ENCODE measurements at places on chromosomes 3 and 15.

- DNase-seq, result no peak
These were observed 389.6 kb downstream of the MFSD1 start for GRCh38 chr3:159191447-159191846.

GRCh38 chr3:81761904-81762580, 597 bp upstream of the GBE1 start:
- peak; percentile 26 for DNase-seq

DNA sequence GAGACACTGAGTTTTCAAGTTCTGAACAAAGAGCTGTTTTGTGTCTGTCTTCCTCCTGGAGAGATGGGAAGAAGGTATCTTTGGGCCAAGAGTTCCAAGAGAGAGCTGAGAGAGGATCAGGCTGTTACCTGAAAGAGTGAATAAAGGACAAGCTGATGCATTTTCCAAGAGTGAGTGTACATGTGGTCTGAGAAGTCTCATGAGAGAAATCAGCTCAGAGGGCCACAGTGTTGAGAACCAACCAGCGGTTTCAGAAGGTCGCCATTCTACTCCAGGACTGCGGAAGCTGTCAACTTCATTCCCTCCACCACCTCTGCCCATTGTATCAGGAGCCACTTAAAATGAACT, 42.7 kb upstream of the PPP2R3A start:
- no peak for DNase-seq

GRCh38 chr15:57537488-57538264, 54.0 kb upstream of the MYZAP start:
- DNase-seq, result no peak

DNA sequence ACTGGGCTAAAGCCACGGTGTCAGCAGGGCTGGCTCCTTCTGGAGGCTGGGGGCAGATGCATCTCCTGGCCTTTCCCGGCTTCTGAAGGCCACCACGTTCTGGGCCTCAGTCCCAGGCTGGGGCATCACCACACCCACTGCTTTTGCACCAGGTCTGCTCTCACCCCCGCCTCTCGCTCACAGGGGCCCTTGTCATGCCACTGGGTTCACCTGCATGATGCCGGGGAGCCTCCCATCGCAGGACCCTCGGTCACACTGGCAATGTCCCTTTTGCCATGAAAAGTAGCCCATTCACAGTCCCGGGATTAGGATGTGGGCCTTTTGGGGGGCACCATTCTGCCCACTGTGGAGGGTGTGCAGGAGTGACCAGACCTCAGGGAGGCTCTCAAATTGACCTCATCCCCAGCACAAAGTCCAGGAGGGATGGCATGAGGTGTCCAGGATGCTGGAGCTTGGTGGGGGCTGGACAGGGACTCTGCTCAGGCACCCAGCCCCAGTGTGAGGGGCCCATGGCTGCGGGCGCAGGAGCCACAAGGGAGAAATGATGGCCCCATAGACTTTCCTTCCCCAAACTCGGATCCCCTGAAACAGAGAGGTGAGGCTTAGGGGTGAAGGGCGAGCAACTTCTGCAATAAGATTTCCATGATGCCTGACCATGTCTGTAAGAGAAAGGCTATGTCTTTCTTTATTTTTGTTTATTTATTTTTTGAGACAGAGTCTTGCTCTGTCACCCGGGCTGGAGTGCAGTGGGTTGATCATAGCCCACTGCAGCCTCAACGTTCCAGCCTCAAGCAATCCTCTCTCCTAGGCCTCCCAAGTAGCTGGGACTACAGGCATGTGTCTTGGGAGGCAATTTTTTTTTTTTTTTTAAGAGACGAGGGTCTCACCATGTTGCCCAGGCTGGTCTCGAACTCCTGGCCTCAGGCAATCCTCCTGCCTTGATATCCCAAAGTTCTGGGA, 189.1 kb downstream of the GOLGA6L6 start:
- peak; percentile 16 for DNase-seq

DNA sequence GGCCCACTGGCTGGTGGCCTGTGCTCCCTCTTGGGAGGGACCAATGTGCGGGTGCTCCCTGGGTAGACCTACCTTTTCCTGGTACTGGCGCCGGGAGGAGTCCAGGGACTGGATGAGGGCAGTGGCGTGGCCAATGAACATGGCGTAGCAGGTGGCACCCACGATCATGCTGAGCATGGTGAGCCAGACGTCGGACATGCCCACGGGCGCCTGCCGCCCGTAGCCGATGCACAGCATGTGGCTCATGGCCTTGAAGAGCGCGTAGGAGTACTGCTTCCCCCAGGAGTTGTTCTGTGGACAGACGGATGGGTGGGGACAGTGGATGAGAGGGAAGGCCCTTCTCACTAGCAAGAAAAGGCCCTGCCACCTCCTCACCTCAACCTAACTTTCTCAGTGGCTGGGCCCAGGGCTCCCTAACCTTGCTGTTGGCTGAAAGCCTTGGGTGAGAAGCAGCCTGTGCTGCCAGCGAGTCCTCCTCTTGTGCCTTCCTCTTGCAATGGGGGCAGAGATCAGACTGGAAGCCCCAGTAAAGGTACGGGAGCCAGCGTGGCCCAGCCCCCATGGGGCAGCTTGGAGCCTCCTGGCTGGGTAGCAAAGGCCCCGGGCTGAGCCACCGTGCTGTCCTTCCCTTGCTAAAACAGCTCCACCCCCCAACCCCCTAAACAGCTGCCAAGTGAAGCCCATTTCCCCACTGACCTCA, 39.1 kb downstream of the HCN4 start:
- no peak for DNase-seq

DNA sequence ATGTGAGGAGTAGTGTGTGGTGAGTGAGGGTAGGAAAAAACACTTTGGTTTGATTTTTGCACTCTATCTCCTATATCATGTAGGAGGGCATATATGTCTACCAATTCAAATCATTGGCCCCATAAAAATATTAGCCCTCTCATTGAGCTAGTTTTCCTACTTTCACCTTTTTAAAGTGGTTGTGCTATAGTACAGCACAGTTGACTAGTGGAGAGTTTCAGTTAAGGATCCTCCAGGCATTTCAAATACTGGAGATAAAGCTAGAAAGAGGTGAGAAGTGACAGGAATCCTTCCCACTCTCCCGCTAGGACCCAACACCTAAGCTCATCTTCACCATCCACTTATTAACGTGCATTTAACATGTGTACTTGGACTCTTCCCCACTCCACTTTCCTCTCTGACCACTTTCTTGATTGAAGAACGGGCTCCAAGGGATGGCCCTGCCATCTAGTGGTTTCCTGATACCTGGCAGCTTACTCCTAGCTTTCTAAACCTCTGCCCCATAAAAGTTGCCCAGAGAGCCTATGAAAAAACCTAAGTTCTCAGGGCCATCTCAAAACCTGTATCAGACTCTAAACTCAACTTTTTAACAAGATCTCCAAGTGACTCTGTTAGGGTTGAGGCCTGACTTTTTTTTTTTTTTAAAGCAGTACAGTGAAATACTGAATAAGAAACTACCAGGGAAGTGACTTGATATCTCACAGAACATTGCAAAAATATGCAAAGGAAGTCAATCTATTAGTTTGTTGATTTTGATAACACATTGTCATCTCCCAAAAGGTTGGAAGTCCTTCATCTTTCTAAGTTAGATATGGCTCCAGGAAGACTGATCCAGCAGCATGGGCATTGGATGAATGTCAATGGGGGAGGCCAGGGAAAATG, 17.9 kb downstream of the IL12A start:
- peak; percentile 65 for DNase-seq

GRCh38 chr15:71357321-71357732, 242.1 kb downstream of the THSD4 start:
- DNase-seq, result no peak

GRCh38 chr3:107690522-107691138, 167.9 kb downstream of the BBX start:
- DNase-seq, result peak; percentile 13

- no peak for DNase-seq
These were observed 82.6 kb downstream of the HMG20A start for GRCh38 chr15:77503240-77503639.

DNA sequence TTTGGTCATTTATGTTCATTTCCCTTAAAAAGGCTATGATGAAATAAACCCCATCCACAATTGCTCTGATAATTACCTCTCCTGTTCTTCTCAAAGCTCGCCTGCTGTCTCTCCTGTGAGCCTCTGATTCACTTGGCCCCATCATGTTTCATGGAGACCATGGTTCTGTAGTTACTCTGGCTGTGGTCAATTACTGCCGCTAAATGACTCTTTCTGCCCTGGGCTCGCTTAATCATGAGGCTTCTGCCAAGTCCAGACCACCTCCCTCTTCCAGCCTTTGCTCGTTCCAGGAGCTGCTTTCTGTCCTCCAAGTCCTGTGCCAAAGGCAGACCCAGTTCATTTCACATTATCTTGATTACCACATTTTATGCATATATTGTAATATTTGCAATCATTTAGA, 91.9 kb downstream of the THSD4 start:
- no peak for DNase-seq

DNA sequence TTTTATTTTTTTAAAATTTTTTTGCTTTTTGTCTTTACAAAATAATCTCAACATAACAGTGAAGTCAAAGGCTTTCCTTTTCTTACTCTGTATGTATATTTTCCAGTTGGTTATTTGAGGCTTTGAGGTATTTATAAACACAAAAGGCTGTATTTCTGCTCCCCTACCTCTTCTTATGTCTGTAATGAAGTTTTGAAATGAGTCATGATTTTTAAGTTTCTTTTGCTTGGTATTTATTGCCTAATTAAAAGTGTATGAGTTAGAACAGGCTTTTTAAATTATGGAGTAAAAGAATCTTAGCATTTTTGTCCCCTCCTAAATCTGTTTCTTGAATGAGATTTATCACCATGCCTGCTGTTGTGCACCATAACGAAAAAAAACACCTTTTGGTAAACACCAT, 66.0 kb downstream of the DCUN1D1 start:
- no peak for DNase-seq

- DNase-seq, result no peak
These were observed 35.4 kb upstream of the SCAANT1 start for GRCh38 chr3:63947594-63947993.

DNA sequence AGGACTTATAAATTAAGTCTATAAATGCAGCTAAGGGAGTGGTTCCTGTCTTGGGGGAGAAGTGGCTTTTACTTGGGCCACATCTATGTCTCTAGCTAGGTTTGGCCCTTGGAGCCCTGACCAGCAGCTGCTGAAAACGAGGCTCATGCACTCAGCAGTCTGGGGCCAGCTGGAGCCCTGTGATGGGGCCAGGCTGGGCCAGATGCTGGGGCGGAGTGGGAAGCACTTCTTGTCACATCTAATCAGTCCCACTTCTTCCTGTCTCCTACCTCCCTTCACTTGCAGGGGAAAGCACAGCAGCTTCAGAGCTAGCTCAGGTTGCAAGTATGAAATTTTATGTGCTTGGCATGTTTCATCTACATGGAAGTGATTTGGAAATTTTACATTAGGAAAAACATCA, 209.9 kb upstream of the ROPN1 start:
- no peak for DNase-seq

DNA sequence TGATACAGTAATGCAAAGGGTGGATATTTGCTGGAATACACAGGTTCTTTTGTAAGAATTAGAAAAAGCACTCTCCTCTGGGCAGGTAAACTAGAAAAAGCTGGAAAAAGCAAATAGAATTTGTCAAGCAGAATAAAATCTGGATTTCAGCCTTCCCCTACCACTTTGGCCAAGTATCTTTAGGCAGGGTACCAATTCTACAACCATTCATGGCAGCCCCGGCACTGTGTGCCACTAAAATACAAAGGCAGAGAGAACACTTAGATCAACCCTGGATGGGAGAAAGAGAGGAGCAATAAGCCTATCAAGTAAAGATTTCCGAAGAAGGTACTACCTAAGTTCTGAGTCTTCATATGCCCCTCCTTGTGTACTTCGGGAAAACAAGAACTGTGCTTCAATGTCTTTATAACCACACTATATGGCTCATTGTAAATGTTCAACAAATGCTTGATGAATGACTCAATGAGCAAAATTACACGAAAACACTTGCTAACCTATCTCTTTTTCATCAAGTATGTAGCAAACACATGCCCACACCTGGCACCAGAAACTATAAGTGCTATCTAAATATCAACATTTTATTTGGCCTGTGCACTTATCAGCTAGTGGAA, 20.8 kb downstream of the STAG1 start:
- DNase-seq, result no peak

- no peak for DNase-seq
These were observed 370.4 kb upstream of the CDIN1 start for GRCh38 chr15:36208868-36209582.

DNA sequence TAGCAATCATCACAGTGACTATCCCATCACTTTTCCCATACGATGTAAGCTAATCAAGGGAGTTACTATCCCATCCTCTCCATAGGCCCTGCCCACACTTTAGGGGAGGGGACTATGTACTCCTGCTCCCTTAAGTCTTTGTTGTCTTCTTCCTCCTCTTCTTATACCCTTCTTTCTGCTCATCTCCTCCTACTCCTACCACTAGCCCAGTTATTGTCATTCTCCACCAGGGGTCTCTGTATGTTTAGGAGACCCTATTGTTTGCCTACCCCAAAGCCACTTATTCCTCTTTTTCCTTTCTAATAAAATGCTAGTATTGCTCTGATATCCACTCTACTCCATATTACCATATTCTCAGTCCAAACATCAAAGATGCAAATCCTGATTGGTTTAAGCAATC, 27.8 kb downstream of the STAC start:
- DNase-seq, result no peak

- no peak for DNase-seq
These were observed 109.7 kb upstream of the SLC7A14 start for GRCh38 chr3:170695486-170696064.

- DNase-seq, result no peak
These were observed 192.7 kb upstream of the LRIG1 start for GRCh38 chr3:66693461-66694031.

- no peak for DNase-seq
These were observed 66.4 kb upstream of the PPIB start for GRCh38 chr15:64229129-64229724.

- no peak for DNase-seq
These were observed 30.0 kb downstream of the CHD2 start for GRCh38 chr15:92930054-92930621.

Measured in hepatic stellate cell (primary cell).